ENCODE measurements at places on chromosomes 11 and 22.
A peak's percentile ranks its signal among the peaks of the same experiment; 100 is the strongest.

DNA sequence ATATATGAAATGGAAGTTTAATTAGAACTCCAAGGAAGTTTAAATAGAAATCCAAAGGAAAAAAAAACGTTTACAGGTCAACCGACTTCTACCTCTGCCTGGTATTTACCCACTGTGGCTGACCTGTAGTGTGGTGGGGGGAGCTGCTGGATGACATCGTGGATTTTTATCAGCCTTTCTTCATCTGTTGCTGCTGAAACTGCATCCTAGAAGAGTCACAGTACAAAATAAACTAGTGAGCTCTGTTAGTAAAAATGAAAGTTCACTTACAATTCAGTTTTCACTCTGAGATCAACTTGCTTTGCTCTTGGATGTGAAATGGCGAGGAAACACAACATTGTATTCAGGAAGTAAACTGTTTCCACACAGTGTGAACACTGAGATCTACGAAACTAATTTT is 43.2 kb upstream of the TP53AIP1 start:
- DNase-seq, result no peak

- no peak for DNase-seq
These were observed 5.9 kb upstream of the BDNF start for GRCh38 chr11:27705873-27706820.

GRCh38 chr11:131616481-131617140 is 246.2 kb downstream of the NTM start:
- DNase-seq, result no peak

- no peak for DNase-seq
These were observed 132.1 kb upstream of the BLID start for GRCh38 chr11:122248131-122248530.

GRCh38 chr11:125139778-125140177 is 24.8 kb upstream of the PKNOX2 start:
- DNase-seq, result no peak

GRCh38 chr11:10838083-10838482 is 19.8 kb downstream of the ZBED5 start:
- no peak for DNase-seq

- no peak for DNase-seq
These were observed 3.7 kb downstream of the OR8B2 start for GRCh38 chr11:124380585-124380984.

DNA sequence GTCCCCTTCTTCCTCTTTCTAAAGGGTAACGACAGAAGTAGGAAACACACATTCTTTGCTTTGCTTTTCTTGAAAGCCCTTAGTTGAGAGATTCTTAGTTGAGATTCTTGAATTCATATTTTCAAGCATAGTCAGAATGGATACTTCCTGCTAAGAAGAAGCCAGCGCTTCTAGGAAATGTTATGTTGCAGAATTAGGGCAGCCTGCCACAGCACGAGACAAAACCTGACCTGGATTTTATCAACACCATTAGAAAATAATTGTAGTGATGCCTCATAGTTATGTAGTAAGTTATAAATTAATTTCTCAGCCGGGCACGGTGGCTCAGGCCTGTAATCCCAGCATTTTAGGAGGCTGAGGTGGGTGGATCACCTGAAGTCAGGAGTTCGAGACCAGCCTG is 37.9 kb upstream of the NUP160 start:
- DNase-seq, result no peak

DNA sequence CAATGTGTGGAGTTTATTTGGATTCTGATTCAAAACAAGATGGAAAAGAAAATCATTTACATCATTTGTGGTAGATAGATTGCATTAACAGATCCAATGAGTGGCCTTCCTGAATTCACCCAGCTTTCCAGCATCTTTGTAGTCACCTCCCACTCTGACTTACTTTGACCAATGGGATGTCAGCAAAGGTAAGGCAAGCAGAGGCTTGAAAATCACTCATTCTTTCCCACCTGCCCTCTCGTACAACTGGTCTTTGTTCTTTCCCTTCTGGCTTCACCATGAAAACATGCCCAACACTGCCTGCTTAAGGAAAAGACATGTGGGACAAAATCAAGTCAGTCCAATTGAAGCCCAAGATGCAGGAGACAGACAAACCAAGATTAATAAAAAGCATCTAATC is 202.1 kb downstream of the TTC28 start:
- no peak for DNase-seq

DNA sequence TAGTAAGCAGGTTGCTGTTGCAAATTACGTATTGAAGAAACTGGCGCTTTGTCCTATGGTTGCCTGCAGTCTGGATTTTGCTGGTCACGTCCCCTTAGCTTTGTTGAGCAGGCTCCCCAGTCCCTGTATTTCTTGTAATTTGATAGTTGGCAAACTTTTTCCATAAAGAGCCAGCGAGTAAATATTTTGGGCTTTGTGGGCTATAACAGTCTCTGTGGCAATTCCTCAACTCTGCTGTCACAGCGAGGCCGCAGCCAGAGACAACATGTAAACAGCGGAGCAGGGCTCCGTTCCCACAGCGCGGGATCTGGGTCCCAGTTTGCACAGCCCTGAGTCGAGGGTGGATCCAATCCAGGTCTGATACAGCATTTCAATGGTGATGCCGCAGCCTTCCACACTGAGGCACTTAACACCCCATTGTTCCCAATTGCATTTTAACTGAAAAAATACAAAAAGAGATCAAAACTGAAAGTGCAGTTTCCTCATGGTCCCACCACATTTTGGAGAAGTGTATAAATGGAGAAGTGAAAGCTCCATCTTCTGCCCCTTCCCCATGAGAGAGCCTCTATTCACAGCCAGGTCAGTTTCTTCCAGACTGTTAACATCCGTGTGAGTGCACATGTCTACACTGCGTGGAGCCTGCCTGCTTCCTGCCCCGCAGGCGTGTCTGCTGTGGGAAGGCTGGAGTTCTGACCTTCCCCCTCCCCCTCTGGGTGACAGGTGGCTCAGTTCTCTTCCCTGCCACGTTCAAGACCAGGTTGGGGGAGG is 89.1 kb downstream of the RPS6KA4 start:
- no peak for DNase-seq

GRCh38 chr11:12238420-12238819 is 128.0 kb downstream of the MICAL2 start:
- no peak for DNase-seq

DNA sequence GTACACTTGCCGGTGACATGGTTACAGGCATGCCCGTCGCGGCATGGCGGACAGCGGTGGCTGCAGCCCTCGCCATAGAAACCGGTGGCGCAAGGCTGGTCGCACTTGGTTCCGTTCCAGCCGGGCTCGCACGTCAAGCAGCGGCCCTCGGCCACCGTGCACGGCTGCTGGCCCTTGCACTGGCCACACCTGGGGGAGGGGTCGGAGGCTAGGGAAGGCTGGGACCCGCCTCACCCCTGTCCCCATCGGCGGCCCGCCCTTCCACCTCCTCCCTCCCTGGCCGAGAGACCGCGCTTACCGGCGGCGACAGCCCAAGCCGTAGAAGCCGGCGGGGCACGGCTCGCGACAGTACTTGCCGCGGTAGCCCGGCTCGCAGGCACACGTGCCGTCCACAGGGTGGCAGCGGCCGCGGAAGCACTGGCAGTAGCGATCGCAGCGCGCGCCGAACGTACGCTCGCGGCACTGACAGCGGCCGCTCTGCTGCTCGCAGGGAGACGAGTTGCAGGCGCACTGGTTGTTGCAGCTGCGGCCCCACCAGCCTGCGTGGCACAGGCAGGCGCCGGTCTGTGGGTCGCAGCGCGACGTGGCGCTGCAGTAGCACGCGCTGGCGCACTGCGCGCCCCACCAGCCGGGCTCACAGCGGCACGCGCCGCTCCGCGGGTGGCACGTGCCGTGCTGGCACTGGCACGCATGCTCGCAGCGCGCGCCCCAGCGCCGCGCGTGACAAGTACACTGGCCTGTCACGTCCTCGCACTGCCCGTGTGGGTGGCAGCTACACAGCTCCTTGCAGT is 6.7 kb downstream of the SCARF2 start:
- peak; percentile 70 for DNase-seq

DNA sequence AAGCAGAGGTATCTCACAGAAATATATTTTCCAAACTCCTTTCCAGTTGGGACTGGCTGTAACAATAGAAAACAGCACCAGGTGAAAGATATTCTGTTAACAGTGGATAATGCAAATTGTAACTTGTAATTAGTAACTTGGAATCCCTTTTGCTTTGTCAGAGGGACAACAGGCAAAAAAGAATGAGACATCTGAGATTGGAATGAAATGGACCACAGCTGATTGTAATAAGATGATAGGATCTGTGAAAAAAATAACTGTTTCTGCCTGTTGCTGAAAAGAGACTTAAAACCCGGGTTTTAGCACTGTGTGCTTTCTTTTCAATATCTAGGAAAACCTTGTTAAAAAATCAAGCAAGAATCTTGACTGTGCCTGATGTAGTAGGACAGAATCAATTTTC is 655.7 kb downstream of the METTL15 start:
- no peak for DNase-seq

- no peak for DNase-seq
These were observed 3.8 kb upstream of the PIK3IP1 start for GRCh38 chr22:31295831-31296657.

DNA sequence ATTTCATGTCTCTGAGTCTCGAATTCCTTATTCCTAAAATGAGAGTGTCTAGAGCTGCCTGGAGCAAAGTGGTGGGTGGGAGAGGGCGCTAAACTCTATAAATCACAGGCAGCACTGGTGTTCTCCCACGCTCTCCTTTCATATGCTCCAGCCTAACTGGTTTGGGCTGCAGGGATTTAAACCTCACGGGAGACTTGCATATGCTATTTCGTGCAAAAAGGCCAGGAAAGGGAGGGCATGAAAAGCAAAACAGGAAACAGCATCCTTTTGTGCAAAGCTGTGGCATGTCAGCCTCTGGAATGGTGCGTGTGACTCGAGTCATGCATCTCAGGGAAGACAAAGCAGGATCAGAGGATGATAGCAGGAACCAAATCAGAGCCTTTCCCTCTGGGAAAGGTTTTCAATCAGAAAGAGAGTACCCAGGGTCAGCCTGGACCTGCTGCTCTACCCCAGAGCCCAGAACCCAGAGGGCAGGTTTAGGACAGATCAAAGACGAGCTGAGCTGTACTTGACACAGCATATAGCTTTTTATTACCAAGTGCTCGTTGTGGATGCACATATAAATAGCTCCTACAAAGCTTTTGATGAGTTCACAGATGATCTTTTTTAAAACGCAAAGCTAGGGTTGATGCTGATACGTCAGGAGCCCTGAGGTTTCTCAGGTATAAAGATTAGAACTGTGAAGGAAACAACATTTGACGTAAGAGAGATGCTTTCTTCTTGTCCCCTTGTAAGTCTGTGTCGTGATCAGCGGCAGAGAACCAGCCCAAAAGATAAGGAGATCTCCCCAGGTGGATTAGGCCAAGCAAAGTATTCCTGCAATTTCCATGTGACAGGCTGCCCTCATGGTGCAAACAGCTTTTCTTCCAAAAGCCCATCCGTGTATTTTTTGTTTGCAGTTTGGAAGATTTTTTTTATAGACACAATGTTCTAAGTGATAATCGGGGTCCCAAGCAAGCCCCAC is 46.2 kb upstream of the YWHAH start:
- peak; percentile 47 for DNase-seq

- peak; percentile 19 for DNase-seq
These were observed 618.0 kb downstream of the BRD1 start for GRCh38 chr22:49209452-49210195.

DNA sequence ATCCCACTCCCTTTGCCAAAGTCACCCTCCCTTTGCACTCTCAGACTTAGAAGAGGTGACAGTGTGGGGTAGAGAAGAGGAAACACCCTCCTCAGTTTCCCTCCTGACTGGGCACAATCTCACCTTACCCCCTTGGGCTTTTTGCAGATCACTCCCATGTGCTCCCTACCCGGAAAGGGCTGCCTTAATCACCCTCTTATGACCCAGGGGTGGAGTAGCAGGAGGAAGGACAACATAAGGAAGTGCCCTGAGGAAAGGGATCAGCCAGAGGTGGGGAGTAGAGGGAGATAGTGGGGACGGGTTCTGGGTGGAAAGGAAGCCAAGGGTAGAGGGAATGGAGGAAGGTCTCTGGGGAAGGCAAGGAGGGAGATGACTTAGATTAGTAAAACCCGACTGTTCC is 52.0 kb downstream of the NRXN2 start:
- DNase-seq, result no peak

DNA sequence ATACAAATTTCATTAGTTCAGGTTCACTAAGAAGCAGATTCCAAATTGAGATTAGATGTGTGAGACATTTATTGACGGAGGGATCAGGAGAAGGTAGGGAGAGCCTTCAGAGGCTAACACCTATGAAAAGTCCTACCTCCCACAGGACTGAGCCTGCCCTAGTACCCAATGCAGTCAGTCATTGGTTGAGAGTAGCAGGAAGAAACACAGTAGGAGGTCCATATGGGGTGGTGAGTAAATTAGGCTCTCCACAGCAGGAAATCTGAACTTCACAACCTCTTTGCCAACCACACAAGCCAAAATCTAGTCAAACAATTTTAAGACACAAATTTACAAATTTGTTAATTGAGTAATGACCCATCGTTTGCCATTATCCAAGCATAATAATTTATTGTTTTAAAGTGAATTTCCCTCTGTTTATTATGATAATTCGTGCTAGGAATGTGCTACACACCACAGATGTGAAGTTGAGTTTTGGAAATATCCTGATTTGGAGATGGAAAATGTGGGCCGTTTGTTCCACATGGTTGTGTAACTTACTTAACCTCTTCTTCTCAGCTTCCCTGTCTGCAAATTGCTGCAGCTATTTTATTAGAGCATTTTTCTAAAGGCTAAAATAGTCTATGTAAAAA is 542.1 kb downstream of the ETS1 start:
- no peak for DNase-seq

DNA sequence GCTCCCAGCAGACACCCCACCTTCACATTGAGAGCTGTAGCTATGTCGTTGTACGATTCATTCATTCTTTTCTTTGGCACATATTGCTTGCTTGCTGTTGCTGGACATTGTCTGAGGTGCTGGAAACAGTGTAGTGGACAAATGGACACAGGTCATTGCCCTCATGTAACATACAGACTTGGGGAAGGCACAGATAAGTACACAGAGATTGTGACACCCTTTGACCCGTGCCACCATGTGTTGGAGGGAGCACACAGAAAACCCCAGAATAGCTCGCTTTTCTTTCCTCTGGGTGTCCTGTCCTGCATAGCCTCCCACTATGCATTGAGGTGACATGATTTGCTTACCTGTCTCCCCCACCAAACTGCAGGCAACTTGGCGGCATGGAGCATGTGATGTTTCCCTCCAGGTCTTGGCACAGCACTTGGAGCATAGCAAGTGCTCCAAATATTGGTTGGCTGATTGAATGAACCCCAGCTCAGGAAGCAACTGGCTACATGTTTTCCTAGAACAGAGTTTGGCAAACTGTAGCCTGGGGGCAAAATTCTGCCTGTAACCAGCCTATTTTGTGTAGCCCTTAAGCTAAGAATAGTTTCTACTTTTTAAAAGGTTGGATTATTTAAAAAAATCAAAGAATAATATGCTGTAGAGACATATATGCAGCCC is 30.9 kb upstream of the NECTIN1 start:
- DNase-seq, result no peak

GRCh38 chr22:29346659-29347058 is 31.2 kb upstream of the RASL10A start:
- DNase-seq, result no peak

- DNase-seq, result no peak
These were observed 294.4 kb downstream of the DDX10 start for GRCh38 chr11:108959105-108959761.

- no peak for DNase-seq
These were observed 474.2 kb upstream of the KIRREL3 start for GRCh38 chr11:127474766-127475165.

GRCh38 chr11:102457865-102458264 is 5.3 kb upstream of the TMEM123 start:
- DNase-seq, result no peak

Measured in mesothelial cell of epicardium (in vitro differentiated cells).